ENCODE measurements at places on chromosomes 4 and X. TPM values are rescaled to one million over a fixed set of nuclear protein-coding genes. Genes with fewer than 3 reads are reported as not detected.

Gene STPG2
- total RNA-seq = 0.47 TPM

Gene ETDB
- not detected for total RNA-seq

Gene PABPC1L2A
- not detected for total RNA-seq

Gene ALAS2
- total RNA-seq = not detected

Gene BRCC3
- 19.5 TPM for total RNA-seq

Gene HELT
- not detected for total RNA-seq

Gene TLR10
- 2.7 TPM for total RNA-seq

Gene COX7B2
- total RNA-seq = not detected

Gene ARHGAP4
- total RNA-seq = 324 TPM

Gene NEUROG2
- total RNA-seq = not detected

Gene FAM47E
- total RNA-seq = 0.60 TPM

Gene CXXC4
- total RNA-seq = not detected

DNA sequence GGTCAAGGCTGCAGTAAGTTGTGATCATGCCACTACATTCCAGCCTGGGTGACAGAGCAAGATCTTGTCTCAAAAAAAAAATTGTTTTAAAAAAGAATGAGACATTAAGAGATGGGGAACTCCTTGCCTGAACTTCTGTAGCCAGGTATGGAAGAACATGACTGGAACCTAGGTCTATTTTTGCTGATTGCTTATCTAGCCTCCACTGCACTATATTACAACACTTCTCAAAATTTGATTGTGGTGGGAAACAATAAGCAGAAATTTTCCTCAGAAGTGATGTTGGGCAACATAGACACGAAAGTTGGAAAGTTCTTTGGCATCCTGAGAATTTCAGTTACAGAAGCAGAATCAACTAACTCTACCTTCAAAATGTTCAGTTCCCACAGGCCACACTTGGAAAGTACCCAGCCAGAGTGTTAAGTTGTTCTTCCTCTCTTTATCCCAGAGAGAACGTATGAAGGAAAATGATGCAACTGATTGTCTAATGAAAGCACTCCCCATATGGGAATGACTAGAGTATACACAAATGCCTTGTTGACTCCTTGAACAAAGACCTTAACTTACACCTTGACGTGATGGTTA, 50.0 kb downstream of the LUZP4 start:
- H3K4me3 ChIP-seq = no peak overlapping the region
- no peak for DNase-seq
- H3K27ac ChIP-seq = no peak overlapping the region
- H3K36me3 ChIP-seq = no peaks in the 10 kb centered on the region

GRCh38 chr4:70571772-70572171, 20.3 kb upstream of the AMBN start:
- no peak overlapping the region for H3K27ac ChIP-seq
- no peak for DNase-seq
- H3K4me3 ChIP-seq = no peak overlapping the region

DNA sequence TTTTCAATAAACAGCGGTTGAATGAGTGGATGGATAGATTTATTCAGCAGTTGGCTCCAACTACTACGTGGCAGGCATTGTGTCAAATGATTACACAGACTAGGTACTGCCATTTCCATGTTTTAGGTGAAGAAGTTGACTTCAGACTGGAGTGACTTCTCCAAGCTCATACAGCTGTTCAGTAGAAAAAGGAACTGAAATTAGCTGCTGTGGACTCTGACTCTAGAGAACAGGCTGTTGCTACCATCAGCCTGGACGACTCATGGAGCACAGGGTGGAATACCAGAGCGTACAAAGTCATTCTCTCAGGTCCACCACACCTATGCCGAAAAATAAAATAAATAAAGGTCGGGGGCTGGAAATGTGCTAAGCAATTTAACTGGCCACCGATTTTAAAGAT, 45.3 kb downstream of the TENM3 start:
- H3K4me1 ChIP-seq = no peaks in the 10 kb centered on the region
- no peaks in the 10 kb centered on the region for H3K27me3 ChIP-seq
- H3K36me3 ChIP-seq = no peaks in the 10 kb centered on the region
- no peak overlapping the region for H3K27ac ChIP-seq
- H3K4me3 ChIP-seq = no peak overlapping the region

- no peak overlapping the region for H3K4me3 ChIP-seq
- no peaks in the 10 kb centered on the region for H3K4me1 ChIP-seq
- H3K27ac ChIP-seq = no peak overlapping the region
- no peaks in the 10 kb centered on the region for H3K27me3 ChIP-seq
- DNase-seq = no peak
- H3K36me3 ChIP-seq = peaks cover 4% of the 10 kb centered on the region
Measured at GRCh38 chr4:170015285-170015684, 10.9 kb downstream of the MFAP3L start.

- H3K27me3 ChIP-seq = no peaks in the 10 kb centered on the region
- H3K4me3 ChIP-seq = no peak overlapping the region
- no peaks in the 10 kb centered on the region for H3K4me1 ChIP-seq
- DNase-seq = no peak
- H3K36me3 ChIP-seq = no peaks in the 10 kb centered on the region
Measured at GRCh38 chrX:36684053-36684452, 324.1 kb upstream of the FAM47C start.

DNA sequence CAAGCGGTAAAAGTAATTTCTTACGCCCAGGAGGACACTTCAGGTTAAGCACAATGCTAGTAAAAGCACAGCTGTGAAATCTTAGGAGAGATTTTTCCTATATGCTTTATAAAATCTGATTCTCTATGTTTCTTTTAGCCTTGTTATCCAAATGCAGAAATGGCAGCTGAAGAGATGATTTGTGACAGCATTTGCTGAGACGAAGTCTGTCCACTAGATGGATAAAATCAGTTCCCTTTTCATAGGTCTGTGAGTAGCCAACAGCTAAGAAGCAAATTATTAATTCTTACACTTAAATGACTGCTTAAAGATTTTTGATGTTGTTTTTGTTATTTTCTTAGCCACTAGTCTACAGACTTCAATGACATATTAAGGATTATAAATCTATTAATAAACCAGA, 5.3 kb downstream of the GPM6A start:
- no peak overlapping the region for H3K27ac ChIP-seq
- H3K4me3 ChIP-seq = no peak overlapping the region
- H3K27me3 ChIP-seq = no peaks in the 10 kb centered on the region
- H3K36me3 ChIP-seq = no peaks in the 10 kb centered on the region

- H3K27me3 ChIP-seq = no peaks in the 10 kb centered on the region
- peak overlapping the region; percentile 60 for H3K27ac ChIP-seq
- no peak overlapping the region for H3K4me3 ChIP-seq
- H3K4me1 ChIP-seq = peaks cover 77% of the 10 kb centered on the region
- DNase-seq = no peak
- H3K36me3 ChIP-seq = no peaks in the 10 kb centered on the region
Measured at GRCh38 chr4:102564399-102565059, 63.4 kb downstream of the NFKB1 start.

DNA sequence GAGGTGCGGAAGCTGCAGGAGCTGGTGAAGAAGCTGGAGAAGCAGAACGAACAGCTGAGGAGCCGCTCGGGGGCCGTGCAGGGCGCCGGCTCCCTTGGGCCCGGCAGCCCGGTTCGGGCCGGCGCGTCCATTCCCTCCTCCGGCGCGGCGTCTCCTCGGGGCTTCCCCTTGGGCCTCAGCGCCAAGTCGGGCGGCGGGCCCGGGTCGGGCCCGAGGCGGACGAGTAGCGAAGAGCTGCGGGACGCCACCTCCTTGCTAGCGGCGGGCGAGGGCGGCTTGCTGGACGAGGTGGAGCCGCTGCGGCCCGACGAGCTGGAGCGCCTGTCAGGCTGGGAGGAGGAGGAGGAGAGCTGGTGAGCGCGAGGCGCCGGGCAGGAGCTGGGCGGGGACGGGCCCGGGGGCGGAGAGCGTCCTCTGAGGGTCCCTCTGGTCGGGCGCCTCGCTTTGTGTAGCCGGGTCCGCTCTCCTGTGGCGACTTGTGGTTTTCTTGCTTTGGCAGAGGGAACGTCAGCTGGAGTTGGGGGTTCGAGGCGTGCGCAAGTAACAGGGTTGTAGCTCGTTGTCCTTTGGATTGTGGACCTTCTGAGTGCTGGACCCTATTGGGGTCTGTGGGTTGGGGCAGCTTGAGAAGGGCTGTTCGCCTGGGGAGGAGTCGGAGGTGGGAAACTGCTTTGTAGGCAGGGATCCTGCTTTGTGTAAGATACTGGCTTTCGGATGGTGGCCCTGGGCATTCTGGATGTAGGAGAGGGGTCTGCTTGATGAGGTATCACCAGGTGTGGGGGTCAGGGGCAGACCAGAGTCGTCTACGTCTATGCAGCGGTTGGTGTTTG, 662 bp downstream of the SLAIN2 start:
- peak; percentile 45 for DNase-seq
- H3K4me3 ChIP-seq = peak overlapping the region; percentile 99
- H3K4me1 ChIP-seq = peaks cover 62% of the 10 kb centered on the region
- H3K27ac ChIP-seq = peak overlapping the region; percentile 95

DNA sequence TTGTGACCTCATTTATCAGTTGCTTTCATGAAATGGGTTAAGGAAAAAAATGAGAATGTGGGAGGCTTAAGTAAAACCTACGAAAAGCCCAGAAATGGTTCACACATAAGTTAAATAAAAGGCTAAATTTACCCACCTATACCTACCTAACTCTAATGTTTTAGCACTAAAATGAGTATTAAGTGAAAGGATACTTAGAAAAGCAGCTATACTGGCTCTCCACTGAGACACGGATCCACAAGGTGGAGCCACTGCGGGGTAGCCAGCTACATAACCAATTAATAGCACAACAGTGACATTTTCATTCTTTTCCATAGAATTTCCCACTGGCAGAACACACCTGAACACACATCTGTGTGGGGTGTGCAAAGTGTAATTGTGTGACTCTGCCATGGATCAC, 101.9 kb downstream of the MAML3 start:
- no peak overlapping the region for H3K4me3 ChIP-seq
- no peaks in the 10 kb centered on the region for H3K36me3 ChIP-seq
- no peaks in the 10 kb centered on the region for H3K27me3 ChIP-seq
- DNase-seq = peak; percentile 13
- H3K4me1 ChIP-seq = peaks cover 67% of the 10 kb centered on the region
- no peak overlapping the region for H3K27ac ChIP-seq

DNA sequence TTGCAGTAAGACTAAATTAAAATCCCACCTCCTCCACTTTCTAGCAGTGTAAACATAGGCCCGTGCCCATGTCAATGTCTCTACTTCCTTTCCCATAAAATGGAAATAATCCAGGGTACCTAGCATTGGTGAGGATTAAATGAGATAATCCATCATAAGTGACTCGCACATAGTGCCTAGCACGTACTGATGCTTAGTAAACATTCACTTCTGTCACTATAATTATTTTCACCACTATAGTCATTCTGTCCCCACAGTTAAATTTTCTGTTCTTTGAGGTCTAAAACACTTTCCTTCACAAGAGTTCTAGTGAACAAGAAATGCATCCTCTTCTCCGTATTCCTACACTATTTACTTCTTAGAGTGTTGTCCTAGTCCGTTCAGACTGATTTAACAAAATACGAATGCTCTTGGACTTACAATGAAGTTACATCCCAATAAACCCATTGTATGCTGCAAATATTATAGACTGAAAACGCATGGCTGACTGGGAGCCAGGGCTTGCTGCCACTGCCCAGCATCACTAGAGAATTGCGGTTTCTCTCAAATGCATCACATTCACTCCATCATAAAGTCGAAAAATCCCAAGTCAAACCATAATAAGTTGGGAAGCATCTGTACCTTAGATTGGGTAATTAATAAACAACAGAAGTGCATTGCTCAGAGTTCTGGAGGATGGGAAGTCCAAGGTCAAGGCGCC, 10.6 kb downstream of the ARAP2 start:
- H3K27ac ChIP-seq = no peak overlapping the region
- no peak for DNase-seq
- peaks cover 13% of the 10 kb centered on the region for H3K36me3 ChIP-seq
